ENCODE measurements at places on chromosomes 3 and 15. TPM values are rescaled to one million over a fixed set of nuclear protein-coding genes. Genes with fewer than 3 reads are reported as not detected.

The CHRNA7 gene
- 0.55 TPM for total RNA-seq

The ESYT3 gene
- 1.2 TPM for total RNA-seq

The PAK6 gene
- 11.1 TPM for total RNA-seq

The APH1B gene
- total RNA-seq = 5.6 TPM

The CASR gene
- total RNA-seq = not detected

The EPHA6 gene
- total RNA-seq = 0.52 TPM

The P2RY14 gene
- total RNA-seq = 4.4 TPM

The SEMA3G gene
- total RNA-seq = 9.1 TPM

The HACD3 gene
- total RNA-seq = 10.9 TPM

The GPR160 gene
- 1.0 TPM for total RNA-seq

The C3orf70 gene
- total RNA-seq = 1.4 TPM

The NANOGP8 gene
- total RNA-seq = not detected

The PPP1R14D gene
- total RNA-seq = not detected

The TMEM45A gene
- 3.2 TPM for total RNA-seq

The FGD5 gene
- 16.3 TPM for total RNA-seq

The POPDC2 gene
- total RNA-seq = 586 TPM

The NPAP1 gene
- total RNA-seq = not detected

The ATXN7 gene
- 12.6 TPM for total RNA-seq

The DUOX1 gene
- 0.50 TPM for total RNA-seq

The HESX1 gene
- 0.77 TPM for total RNA-seq

The EPHB1 gene
- total RNA-seq = 1.8 TPM

The RCN2 gene
- 24.0 TPM for total RNA-seq

The CIDEC gene
- total RNA-seq = 2.5 TPM

The GPR62 gene
- total RNA-seq = 0.15 TPM

The GOLGA8Q gene
- 1.1 TPM for total RNA-seq

The COPS2 gene
- total RNA-seq = 84.6 TPM

The NDN gene
- total RNA-seq = 35.5 TPM

The KCNMB2 gene
- 2.7 TPM for total RNA-seq

The CDCP1 gene
- total RNA-seq = 0.30 TPM

The GCSAM gene
- not detected for total RNA-seq

The ATG3 gene
- 39.0 TPM for total RNA-seq

The ZNF385D gene
- 2.8 TPM for total RNA-seq

The TUSC7 gene
- not detected for total RNA-seq

The CCDC13 gene
- total RNA-seq = 0.17 TPM

The CX3CR1 gene
- 1.7 TPM for total RNA-seq

The PEX5L gene
- total RNA-seq = 0.57 TPM

The SYNPR gene
- not detected for total RNA-seq

The MAGEL2 gene
- total RNA-seq = 0.05 TPM

The BCHE gene
- total RNA-seq = 2.6 TPM

The TIGIT gene
- not detected for total RNA-seq
